Ammon's horn (tissue), 1 donor: ENCODE measurements at places on chromosomes 6 and 20.

GRCh38 chr6:116239856-116240255 is 14.0 kb downstream of the TSPYL4 start:
- no peak for DNase-seq

GRCh38 chr6:112235956-112236355 is 18.4 kb downstream of the LAMA4 start:
- no peak for DNase-seq

DNA sequence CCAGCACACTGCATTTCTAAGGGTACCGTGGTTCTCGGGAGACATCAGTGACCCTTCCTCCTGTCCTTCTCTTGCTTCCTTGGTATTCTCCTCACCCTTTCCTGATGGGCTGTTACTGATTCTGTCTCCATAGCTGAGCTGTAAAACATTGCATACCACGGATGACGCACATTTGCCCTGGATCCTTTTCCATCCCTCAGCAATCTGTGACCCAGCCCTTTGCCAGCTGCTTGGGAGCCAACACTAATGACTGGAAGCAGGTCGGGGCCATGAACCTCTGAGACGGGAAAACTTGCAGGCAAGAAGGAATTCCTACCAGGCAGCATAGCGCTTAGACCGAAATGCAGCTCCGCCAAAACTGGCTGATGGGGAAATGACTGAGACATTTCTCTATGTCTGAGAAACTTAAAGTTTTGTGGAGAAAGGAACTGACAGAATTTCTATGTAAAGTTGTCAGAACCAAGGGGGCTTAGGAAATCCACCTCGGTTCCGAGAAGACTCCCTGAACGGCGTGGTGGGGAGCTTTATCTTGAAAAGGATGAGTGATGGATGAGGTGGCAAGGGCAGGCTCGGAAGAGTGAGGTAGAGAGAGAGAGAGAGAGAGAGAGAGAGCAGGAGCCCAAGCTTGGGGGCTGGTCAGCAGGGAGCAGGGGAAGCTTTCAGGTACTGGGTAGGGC is 19.2 kb downstream of the TUBB2B start:
- no peak for DNase-seq

DNA sequence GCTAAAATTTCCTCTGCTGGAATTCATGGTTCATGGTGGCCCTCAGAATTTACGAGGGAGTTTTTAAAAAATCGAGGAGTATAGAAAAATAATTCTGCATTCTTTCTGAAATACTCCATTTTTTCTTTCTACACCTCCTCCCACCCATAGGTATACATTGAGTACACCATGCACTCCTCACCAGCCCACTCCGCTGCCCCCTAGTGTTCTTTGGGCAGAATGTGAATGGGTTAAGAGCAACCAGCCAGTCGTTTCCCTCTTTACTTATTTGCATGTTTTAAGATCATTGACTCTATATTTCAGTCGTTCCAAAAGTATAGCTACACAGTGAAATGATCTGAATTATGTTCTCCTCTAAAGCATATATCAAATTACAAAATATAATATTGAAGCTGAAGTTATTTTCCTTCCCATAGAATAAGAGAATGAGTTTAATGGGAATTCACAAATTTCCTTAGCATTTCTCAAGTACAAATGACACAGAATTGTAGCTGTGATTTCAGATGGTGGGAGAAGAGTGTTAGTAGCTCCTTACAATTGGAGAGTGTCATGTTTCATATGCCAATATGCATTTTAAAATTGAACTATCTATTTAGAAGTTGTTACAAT is 977.7 kb upstream of the SLC35B3 start:
- no peak for DNase-seq

DNA sequence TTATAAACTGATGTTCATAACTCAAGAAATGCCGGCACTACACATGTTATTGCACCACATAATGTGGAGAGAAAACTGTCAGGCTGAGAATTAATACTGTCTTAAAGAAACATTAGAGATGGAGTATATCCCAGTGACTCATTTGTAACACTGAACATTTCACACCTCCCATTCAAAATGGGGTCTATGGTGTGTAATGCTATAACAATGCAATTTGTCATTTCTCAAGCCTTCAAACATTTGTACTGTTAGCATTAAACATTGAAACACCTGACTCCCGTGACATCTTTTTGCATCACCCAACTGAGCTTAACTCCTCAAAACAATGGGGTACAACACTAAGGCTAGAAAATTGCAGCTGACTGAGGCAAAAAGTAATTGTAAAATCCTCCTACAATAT is 151.7 kb downstream of the DST start:
- DNase-seq, result no peak

GRCh38 chr6:82364087-82365015 is 734 bp downstream of the TPBG start:
- no peak for DNase-seq

GRCh38 chr20:59455402-59456341 is 148.7 kb upstream of the PHACTR3 start:
- peak; percentile 34 for DNase-seq

- no peak for DNase-seq
These were observed 1006.0 kb downstream of the KIF16B start for GRCh38 chr20:15567219-15567618.

GRCh38 chr6:41900861-41901260 is 5.7 kb upstream of the USP49 start:
- no peak for DNase-seq
